Tongue (tissue), 3 donors: ENCODE measurements at places on chromosomes 11 and 22. TPM values are rescaled to one million over a fixed set of nuclear protein-coding genes. Genes with fewer than 3 reads are reported as not detected.

Gene USH1C
- 4.3 TPM for total RNA-seq

- DNase-seq, result peak; percentile 84
These were observed 16.5 kb downstream of the ZBTB16 start for GRCh38 chr11:114075891-114076441.

GRCh38 chr11:119198925-119199324 is 7.2 kb upstream of the CBL start:
- DNase-seq, result no peak

DNA sequence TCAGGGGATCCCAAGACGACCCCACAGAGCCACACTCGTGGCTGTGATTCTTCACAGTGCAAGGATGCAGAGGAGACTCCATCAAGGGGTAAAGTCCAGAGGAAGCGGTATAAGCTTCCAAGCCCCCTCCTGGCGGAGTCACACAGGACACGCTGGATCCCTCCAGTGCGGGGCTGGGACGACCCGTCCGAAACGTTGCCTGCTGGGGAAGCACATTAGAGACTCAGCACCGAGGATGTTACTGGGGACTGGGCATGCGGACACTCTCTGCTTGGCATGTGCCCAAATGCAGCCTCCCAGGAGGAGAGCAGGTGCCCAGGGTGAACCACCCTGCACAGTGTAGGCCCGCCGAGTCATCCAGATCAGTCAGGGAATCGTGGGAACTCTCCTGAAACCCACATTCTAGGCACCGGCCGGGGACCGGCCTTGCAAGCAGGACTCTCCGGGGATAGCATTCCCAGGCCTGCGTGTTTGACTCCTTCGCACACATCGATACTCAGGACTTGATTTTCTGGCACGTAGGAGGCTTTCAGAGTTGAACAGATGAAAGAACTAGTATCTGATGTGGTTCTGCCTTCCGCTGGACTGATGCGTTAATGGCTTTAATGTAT is 229.8 kb downstream of the TBC1D22A start:
- DNase-seq, result no peak

- no peak for DNase-seq
These were observed 47.7 kb upstream of the SC5D start for GRCh38 chr11:121244884-121245283.

DNA sequence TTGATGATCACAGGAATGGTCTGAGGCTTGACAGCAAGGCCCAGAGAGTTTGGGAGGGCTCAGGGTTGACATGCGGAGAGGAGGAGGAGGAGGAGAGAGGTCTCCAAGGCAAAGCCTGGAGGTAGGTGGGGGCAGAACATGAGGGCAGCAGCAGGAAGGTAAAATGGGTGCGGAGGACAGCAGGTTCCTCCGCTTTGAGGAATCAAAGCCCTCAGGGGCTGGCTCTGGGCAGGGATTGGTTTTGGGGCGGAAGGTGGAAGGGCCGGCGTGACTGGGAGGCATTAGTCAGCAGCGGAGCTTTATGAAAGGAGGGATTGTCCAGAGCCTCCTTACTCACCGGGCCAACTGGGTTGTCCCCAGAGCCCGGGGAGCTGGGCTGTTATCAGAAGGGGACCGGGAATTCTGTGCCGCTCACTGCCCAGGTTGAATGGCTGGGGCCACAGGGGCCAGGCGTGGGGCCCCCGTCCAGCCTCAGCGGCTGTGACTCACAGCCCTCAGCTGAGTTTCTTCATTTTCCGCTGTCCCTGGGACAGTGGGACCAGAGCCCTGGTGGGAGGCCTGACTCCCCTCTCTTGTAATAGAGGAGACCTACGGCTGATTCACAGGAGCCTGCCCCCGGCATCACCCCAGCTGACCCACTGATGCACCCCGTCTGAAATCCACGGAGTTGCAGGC is 36.2 kb downstream of the LIF start:
- DNase-seq, result no peak

DNA sequence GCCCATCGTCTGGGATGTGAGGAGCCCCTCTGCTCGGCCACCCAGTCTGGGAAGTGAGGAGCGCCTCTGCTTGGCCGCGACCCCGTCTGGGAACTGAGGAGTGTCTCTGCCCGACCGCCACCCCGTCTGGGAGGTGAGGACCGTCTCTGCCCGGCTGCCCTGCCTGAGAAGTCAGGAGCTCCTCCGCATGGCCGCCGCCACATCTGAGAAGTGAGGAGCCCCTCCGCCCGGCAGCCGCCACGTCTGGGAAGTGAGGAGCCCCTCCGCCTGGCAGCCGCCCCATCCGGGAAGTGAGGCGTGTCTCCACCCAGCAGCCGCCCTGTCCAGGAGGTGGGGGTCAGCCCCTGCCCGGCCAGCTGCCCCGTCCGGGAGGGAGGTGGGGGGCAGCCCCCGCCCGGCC is 5.8 kb upstream of the OR5M8 start:
- DNase-seq, result no peak

- DNase-seq, result peak; percentile 97
These were observed 79.5 kb downstream of the TIMP3 start for GRCh38 chr22:32880893-32881596.

GRCh38 chr11:118002541-118003423 is 16.6 kb downstream of the IL10RA start:
- DNase-seq, result peak; percentile 85

DNA sequence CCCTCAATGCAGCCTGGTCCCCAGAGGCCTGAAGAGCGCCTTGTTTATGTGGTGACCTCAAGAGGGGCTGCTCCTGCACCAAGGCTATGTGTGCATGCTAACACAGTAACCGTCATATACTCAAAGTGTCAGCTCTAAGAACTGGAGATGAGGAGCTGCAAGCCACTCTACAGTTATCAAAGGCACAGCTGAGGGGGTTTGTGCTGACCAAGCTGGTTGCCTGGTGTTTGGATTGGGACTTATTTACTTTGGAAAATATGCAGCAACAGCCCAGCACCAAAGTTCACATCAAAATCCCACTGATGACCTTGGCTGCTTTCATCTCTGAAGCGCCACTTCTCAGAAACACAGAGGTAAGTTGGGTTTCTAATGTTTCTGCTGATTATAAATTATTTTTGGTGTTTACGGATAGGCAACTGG is at the start of gene SERPIND1:
SERPIND1 (plus strand) TSS at position 321 of the 420 bp plus-strand sequence. CDS start 5,200 bp downstream, outside the sequence.
- no peak for DNase-seq

Gene ATXN10
- total RNA-seq, result 185 TPM

DNA sequence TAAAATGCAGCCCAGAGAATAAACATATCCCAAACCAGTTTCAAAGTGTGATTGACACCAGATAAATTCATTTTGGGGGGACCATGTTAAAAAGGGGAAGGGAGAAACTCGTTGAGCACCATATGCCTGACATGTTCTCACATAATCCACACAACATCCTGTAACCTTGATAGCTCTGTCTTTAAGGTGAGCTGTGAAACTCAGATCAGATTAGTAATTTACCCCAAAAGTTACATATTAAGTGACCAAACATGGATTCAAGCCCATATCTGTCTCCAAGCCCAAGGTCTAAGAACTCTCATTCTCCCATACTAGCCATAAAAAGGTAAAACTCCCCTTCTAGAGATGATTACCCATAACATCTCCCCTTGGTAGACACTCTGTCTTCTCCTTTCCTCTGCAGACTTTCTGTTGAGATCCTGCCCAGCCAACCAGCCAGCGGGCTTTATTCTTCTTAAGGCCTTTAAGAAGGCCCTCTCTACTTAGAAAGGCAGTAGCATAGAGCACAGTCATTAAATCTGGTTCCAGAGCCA is 150.7 kb downstream of the CCDC34 start:
- DNase-seq, result no peak

DNA sequence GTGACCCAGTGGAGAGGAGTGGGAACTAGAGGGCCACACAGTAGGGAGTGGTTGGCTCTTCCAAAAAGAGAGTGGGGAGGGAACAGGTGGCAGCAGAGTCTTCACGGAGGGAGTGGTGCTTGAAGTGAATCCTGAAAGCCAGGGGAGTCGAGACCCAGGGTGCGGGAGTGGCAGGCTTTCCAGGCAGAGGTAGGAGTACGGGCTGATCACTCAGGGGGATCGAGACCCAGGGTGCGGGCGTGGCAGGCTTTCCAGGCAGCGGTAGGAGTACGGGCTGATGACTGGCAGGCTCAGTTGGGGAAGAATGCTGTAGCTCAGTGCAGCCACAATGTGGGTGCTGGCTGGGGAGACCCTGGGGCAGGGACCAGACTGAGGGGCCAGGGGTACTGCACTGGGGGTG is 148.2 kb downstream of the TBC1D22A start:
- no peak for DNase-seq

Gene BTBD18
- total RNA-seq, result not detected
